ENCODE measurements at places on chromosomes 7 and 10.

DNA sequence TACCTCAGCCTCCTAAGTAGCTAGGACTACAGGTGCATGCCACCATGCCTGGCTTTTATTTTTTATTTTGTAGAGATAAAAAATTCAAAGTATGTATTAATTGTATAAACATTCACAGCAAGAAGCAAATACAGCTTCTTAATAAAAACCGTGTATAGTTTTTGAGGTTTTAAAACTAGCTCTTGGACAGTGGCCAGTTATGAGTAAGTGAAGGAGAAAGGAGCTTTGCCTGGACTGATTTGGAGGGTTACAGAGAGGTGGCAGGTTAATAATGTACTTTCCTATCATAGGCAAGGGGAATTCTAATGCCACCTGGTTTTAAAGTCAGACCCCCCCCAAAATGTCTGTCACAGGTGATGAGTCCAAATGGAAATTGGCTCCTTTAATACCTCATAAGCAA lies 43.4 kb downstream of the ZNRF2 start:
- no peak for DNase-seq

DNA sequence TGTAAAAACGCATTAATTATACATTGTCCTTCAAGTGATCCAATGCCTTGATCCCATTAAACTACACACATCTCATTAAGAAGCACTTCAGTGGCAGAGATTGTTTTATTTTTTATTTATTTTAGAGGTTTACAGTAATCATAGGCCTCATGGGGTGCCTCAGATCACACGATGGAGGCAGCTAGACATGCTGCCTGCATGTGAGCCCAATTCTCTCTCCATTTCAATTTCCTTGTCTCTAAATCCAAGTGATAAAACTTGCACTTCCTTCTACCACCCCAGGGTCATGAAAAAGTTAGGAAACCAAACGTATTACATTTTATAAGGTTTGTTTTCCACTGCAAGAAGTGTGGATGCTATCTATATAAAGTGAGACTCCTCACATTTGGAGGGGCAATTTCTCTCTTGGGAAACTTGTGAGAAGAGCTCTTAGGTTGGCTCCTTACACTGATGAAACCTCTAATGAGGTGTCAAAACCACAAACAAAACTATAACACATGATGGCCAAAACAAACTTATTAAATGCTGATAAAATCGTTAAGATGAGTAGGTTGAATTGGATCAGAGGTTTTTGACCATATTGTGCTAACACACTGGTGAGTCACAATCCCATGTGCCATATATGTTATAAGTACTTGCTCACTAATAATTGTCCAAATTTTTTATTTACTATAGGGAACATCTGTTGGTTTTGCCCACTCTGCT lies 22.3 kb upstream of the XPNPEP1 start:
- no peak for DNase-seq

DNA sequence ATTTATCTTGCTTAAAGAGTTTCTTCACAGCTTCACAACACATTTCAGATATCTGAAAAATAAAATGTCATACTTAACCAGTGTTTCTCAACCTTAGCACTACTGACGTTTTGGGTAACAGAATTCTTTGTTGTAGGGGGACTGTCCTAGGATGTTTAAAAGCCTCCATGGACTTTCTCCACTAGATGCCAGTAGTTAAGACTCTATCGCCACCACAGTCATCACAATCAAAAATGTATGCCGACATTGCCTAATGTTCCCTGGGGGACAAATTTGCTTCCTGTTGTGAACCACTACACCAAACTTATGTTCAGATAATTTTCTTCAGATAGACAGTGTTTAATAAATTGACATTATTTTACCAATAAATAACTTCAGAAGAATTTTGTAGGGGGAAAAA lies 13.4 kb downstream of the NOC3L start:
- no peak for DNase-seq

GRCh38 chr7:150322833-150323681 lies at the start of the genes ACTR3C and LRRC61:
Gene ACTR3C (minus strand): TSS chr7:150323545. CDS start chr7:150295296, 28,249 bp downstream.
Gene LRRC61 (plus strand): TSS chr7:150323355. CDS start chr7:150336862, 13,507 bp downstream.
- peak; percentile 24 for DNase-seq

DNA sequence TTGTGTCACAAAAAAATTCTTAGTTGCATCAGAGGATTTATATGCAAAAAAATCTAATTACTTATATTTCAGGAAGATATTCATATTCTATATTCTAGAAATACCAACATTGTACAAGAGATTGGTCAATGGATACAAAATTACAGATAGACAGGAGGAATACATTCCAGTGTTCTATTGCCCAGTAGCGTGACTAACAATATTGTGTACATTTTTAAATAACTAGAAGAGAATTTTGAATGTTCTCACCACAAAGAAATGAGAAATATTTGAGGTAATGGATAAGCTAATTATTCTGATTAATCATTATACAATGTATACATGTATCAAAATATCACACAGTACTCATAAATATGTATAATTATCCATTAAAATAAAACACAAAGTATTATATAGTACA lies 253.3 kb downstream of the IPMK start:
- DNase-seq, result no peak

- DNase-seq, result no peak
Observed at GRCh38 chr10:124007102-124007772, 86.2 kb downstream of the CHST15 start.

DNA sequence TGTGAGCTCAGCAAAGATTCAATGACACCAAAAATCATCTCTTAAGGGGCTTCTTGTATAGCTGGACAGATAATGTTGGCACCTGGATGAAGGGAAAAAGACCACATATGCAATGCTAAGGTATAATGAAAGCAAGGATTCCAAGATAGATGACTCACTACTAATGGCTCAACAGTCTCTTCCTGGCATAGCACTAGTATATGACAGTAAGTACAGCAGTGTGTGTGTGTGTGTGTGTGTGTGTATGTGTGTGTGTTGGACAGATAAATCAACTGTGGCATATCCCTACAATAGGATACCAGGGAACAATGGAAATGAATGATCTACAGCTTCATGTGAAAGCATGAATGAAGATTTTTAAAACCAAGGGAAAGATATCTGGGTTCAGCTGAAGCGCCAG lies 257.1 kb downstream of the SFMBT2 start:
- no peak for DNase-seq
